Jurkat, Clone E6-1 (cell line): ENCODE measurements at places on chromosomes 7 and 10.

- DNase-seq, result no peak
Measured at GRCh38 chr10:79444199-79445119, 965 bp downstream of the ZCCHC24 start.

GRCh38 chr7:139058943-139059342, 23.1 kb upstream of the ZC3HAV1L start:
- no peak for DNase-seq

DNA sequence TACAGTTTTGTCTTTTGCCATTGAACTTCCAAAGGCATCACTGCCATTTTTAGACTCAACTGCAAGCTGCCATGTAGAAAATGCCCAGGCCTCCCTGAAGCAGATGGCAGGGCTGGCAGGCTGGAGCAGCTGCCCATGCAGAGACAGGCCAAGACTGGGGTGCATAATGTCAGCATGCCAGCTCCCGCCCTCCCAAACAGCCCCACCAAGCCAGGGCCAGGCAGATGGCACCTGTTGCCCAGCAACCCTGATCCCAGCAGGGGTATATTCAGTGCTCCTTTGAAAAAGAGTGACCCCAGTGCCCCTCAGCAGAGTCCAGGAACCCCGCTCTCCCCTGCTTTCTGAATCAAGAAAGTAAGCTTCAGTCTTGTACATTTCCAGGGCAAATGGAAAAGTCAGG, 32.6 kb downstream of the VSTM4 start:
- no peak for DNase-seq

DNA sequence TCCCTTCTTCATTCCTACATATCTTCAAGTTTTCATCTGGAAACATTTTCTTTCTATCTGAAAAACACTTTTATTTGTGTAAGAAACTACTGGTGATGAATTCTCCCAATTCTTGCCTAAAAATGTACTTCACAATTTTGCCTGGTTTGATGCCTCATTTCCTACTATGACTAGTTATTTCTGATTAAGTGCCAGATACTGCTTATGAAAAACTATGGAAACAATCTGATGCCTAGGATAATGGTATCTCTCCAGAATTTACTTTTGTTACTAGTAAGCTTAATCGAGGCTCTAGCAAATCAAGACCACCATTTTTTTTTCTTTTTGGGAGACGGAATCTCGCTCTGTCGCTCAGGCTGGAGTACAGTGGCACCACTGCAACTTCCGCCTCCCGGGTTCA, 31.3 kb downstream of the CACUL1 start:
- DNase-seq, result no peak

DNA sequence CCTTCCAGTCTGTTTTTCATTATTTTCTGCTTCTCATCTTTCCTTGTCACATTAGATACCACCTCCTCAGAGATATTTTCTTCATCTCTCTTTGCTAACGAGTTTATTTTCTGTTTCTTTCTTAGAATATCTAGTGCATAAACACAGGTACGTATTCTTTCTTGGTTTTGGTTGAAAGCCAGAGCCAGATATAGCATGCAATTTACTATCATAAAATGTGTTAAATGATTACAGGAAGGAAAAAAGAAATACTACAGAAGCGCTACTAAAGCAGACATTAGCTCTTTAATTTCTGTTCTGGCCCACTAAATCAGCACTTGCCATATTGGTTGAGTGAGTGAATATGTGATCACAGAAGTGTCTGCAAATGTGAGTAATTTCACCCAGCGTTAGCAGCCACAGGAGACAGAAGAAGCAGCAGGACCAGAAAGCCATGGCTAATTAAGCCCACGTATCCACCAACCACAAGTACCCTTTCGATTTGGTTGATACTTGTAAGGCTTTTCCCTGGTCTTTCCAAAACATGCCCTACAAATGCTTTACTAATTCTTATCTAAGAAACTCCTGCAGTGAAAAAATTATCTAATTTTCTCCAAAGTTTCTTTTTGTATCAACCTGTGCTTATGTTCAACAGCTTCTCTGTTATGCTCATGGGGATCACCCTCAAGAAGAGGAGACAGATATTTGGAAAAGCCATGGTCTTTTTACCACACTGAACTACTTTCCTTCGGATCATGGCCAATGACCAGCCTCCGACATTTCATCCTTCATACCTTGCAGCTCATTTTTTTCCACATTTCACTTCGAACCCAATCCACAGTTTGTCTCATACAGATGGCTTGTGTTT, 23.1 kb upstream of the MACC1 start:
- no peak for DNase-seq
